Sciatic nerve (tissue), 2 donors: ENCODE measurements at places on chromosomes 7 and 10. TPM values are rescaled to one million over a fixed set of nuclear protein-coding genes. Genes with fewer than 3 reads are reported as not detected.

DNA sequence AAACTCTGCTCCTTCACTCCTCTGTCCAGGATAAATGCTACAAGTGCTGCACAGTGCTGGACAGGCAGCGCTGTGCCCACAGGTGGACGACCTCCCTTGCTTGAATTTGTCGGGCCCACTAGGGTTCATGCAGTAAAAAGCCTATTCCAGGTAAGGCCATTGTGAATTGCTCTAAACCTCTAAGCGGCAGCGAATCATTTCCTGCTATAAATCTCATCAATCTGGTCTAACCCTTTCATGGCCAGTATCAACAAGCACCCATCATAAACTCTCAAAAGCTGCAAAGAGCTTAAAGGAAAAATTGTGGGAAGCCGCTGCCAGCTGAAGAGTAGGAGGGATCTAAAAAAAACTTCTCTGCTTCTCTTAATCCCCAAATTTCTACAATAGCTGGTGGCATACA, 134.2 kb downstream of the SLC25A13 start:
- no peak for DNase-seq

Gene TLX1
- total RNA-seq, result not detected

GRCh38 chr7:112897839-112898431, 107.7 kb upstream of the TMEM168 start:
- DNase-seq, result no peak

DNA sequence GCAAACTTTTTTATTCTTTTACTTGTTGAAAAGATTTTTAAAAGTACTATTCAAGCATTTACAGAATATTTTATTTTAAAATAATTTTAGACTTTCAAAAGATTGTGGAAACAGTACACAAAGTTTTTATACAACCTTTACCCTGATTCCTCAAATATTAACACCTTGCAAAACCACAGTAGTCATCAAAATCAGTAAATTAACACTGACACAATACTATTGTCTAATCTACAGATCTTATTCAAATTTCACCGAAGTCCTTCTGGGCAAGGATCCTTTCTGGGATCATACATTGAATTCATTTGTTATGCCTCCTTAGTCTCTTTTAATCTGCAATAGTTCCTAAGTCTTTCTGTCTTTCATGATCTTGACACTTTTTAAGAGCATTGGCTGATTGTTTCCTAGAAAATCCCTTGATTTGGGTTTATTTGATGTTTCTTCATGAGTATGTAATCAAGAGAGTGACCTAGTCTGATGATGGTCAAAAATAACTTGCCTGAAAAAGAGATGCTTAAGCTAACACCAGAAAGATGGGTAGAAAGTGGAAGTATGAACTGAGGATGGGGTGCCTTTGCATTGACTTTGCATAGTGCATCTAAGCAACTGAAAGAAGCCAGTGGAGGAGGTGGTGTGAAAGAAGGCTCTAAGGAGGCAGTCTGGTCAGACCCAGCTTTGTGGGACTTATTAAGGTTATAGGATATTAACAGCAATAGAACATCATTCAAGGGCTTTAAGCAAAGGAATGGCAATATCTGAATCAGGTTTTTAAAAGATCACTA, 9.7 kb downstream of the STAMBPL1 start:
- no peak for DNase-seq

Gene MMD2
- 3.7 TPM for total RNA-seq

DNA sequence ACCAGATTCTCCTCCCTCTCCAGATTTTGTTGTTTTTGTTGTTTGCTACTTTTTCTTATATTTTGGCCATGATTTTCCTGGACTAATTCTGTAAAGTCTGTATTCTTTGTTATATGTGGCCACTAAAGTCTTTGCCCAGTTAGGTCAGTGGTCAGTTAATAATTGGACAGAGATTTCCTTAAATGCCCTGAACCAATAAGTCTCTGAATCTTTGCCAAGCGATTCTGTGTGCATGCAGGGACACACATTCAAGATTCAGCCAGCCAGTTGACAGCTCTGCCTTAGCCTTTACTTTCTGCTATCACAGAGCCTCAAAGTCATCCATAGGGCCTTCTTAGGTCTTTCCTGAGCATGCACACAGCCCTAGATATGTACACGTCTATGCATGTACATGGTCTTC, 11.0 kb upstream of the COL17A1 start:
- no peak for DNase-seq

DNA sequence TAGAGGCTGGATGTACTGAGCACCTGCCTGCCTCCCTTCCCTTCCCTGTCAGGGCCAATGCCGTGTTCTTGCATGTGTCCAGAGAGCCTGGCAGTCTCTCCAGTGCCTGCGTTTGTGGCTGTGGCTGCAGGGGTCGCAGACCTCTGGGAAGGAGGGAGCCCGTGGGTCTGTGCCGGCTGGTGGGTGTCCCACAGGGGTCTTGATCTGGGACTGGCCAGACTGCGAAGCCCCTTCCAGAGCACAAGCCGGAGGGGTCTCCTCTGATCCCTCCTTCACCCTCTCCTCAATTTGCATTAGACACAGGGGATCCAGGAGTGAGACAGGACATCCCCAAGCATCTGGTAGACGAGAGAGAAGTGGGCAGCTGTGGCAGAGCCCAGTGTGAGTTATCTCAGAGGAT, 199.2 kb downstream of the ADARB2 start:
- DNase-seq, result peak; percentile 43

Gene LRGUK
- total RNA-seq, result 0.76 TPM

Gene SMKR1
- total RNA-seq, result 0.36 TPM

DNA sequence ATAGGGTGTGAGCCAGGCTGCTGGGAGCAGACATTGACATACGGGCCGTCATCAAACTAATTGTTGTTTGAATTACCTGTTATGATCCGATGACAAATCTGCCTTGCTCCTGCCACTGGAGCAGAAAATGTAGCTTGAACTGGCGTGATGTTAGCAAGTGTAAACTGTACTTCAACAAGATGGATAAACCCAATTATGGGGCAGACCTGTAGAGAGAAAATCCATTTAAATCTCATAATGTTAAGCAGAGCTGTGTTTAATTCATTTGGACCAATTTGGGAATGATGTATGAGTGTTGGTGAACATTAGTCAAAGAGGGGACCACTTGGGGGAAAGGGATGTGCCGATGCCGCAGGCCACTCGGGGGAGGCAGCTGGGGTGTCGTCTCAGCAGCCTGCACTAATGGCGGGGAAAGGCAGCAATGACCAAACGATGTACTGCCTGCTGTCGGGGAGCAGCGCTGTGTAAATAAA, 27.4 kb downstream of the TCF7L2 start:
- DNase-seq, result no peak

DNA sequence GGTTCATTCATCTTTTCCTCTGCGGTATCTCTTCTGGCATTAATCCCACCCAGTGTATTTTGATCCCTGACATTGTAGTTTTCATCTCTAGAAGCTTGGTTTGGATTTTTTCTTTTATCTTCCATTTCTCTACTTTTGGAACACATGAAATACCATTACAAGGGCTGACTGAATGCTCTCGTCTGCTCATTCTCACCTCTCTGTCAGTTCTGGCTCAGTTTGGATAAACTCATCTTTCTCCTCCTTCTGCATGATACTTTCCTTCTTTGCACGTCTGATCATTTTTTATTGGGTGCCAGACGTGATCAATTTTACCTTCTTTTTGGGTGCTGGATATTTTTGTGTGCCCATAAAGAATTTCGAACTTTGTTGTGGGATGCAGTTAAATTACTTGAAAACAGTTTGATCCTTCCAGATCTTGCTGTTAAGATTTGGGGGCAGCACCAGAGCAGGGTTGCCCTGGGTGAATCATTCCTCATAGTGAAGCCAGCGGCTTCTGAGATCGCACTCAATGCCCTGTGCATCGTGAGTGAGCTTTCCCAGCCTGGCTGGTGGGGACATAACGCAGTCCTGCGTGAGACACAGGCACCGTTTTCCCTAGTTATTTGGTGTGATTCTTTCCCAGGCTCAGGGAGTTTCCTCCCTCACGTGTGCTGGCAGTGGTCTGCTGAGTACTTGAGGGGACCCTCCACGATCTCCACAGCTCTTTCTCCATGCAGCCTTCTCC, 53.8 kb downstream of the LHPP start:
- no peak for DNase-seq

- no peak for DNase-seq
Measured at GRCh38 chr7:67348171-67348570, 351.5 kb downstream of the TYW1 start.

DNA sequence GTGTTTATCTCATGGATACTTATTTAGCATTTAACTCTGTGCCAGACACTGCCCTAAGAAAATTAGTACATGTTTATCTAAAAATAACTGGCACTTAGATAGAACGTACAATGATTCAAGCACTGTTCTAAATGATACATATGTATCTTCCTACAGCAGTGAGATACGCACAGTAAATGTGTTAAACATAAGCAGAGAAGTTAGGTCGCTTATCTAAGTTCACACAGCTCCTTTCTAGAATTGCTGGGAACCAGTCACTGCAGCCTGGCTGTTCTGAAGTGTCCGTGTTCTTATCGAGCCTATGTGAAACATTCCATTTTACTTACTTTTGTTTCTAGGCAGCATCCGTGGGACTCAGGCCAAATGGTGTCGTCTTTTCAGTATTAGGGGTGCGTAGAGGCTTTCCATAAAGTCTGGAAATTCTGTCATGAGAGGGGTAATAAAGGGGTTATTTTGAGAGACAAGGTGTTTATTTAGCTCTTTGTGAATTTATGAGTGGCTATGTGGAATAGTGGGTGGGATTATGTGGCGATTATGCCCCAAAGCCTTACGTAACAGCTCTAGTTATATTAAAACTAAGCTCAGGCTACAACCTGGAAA, 186.9 kb downstream of the SND1 start:
- no peak for DNase-seq

GRCh38 chr10:110395350-110396283, 90.9 kb upstream of the SMNDC1 start:
- no peak for DNase-seq

DNA sequence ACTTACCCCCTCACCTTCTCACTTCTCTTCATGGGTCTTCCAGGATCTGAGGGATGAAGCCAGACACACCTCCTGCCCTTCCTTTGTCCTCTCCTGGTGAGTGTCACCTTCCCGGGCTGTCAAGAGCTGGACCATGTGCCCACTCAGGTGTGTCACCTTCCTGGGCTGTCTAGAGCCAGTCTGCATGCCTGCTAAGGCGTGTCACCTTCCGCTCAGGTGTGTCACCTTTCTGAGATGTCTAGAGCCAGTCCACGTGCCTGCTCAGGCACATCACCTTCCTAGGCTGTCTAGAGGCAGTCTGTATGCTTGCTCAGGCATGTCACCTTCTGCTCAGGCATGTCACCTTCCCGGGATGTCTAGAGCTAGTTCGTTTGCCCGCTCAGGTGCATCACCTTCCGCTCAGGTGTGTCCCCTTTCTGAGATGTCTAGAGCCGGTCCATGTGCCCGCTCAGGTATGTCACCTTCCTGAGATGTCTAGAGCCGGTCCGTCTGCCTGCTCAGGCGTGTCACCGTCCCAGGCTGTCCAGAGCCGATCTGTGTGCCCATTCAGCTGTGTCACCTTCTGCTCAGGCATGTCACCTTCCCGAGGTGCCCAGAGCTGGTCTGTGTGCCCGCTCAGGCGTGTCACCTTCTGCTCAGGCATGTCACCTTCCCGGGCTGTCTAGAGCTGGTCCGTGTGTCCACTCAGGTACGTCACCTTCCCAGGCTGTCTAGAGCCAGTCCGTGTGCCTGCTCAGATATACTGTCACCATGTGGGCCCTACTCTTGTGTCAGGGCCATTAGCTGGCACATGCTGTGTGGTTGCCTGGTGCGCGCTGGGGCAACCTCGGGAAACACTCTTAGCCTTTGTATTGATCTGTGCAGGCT, 245.3 kb downstream of the EBF3 start:
- DNase-seq, result no peak

GRCh38 chr7:34156336-34156735, 251.0 kb downstream of the BMPER start:
- DNase-seq, result no peak

DNA sequence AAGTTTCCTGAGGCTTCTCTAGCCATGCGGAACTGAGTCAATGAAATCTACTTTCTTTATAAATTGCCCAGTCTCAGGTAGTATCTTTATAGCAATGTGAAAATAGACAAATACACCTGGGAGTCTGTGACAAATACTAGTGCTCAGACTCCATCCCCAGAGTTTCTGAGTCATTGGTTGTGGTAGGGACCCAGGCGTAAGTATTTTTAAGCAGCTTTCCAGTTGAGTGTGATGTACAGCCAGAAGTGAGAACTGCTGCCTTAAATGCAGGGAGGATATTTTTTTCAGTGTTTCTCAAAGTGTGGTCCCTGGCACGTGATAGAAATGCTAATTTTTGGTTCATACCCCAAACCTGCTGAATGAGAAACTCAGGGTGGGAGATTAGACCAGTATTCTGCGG, 121.7 kb downstream of the SORCS3 start:
- no peak for DNase-seq

GRCh38 chr10:1745780-1746456, 8.6 kb upstream of the ADARB2 start:
- no peak for DNase-seq

- DNase-seq, result no peak
Measured at GRCh38 chr7:31564661-31565060, 50.8 kb downstream of the ITPRID1 start.

- DNase-seq, result no peak
Measured at GRCh38 chr7:7237201-7237977, 55.0 kb downstream of the C1GALT1 start.

DNA sequence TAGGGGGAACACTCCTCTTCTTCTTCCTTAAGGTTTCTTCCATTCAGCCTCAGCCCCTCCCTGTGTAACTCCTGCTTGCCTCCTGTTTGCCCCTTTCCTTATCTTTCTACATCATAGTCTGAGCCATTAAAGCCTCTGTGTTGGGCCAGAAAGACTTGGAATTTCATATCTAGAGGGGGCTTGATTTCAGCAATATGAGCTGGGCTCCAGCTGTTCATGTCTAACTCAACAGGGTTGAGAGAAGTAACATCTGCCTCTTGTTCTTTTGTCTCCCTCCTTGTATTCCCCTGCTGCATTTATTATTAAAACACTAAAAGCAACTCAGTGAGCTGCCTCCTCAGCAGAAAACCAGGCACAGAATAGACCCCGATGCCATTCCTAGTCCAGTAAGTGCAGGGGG, 17.6 kb downstream of the SEC24C start:
- DNase-seq, result no peak

GRCh38 chr10:123766012-123766411, 99.9 kb downstream of the GPR26 start:
- no peak for DNase-seq

GRCh38 chr7:28688651-28689050, 269.5 kb downstream of the TRIL start:
- DNase-seq, result no peak

DNA sequence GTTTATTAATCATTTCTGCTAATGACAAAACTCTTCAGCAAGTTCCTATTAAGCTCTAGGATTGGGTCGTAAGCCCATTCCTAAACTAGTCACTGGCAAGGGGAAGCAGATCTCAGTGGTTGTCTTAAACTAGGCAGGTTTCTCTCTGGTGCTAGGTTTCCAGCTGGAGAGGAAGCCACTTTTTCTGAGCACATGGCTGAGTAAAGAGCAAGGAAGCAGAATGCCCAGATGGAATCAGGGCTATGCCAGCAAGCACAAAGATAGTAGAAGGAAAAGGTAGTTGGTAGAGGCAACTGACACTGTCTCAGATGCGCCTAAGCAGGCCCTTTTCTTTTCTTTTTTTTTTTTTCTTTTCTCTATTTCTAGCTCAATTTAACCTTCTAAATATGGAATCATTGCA, 224.9 kb downstream of the EXOC4 start:
- DNase-seq, result no peak
